ENCODE measurements at places on chromosomes 13 and 19.

- peak; percentile 28 for DNase-seq
Measured at GRCh38 chr13:98997738-98998641, 20.1 kb upstream of the DOCK9 start.

- no peak for DNase-seq
Measured at GRCh38 chr19:54434873-54435214, 14.2 kb upstream of the LENG8 start.

DNA sequence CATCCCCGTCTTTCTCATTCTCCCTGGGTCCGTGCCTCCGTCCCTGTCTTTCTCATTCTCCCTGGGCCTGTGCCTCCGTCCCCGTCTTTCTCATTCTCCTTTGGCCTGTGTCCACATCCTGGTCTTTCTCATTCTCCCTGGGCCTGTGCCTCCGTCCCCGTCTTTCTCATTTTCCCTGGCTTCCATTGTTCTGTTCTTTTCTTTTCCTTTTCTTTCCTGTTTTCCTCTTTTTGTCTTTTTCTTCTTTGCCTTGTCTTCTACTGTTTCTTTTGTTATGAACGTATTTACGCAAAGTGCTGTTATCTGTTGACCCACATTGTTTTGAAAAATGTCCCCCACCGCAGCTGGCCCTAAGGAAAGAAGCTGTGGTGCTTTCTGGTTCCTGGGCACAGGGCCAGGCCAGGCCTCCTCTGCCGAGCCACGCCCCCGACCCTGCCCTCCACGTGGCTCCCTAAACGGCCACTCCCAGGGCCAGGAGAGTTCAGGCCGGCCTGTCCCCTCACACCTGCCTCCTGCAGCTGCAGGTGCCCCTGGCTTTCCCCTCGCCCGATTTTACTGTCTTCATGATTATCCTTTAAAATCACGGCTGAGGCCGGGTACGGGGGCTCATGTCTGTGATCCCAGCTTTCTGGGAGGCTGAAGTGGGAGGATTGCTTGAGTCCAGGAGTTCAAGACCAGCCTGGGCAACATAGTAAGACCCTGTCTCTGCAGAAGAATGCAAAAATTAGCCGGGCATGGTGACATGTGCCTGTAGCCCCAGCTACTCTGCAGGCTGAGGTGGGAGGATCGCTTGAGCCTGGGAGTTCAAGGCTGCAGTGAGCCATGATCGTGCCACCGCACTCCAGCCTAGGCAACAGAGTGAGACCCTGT lies 14.0 kb upstream of the TMPRSS9 start:
- DNase-seq, result no peak

DNA sequence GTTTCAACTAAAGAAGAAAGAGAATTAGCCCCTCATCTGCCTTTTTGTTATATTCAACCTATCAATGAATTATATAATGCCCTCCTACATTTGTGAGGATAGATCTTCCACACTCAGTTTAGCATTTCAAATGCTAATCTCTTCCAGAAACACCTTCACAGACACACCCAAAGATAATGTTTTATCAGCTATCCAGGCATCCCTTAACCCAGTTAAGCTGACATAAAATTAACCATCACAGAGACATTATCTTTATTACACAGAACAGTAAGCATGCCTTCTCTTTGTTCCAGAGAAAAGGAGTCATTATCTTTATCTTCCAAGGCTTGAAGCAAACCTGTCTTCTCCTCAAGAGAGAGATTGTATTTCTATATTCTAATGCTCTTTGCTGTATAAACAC lies 53.1 kb downstream of the PCDH20 start:
- no peak for DNase-seq

- DNase-seq, result no peak
Measured at GRCh38 chr19:38452430-38453366, 19.2 kb downstream of the RYR1 start.

DNA sequence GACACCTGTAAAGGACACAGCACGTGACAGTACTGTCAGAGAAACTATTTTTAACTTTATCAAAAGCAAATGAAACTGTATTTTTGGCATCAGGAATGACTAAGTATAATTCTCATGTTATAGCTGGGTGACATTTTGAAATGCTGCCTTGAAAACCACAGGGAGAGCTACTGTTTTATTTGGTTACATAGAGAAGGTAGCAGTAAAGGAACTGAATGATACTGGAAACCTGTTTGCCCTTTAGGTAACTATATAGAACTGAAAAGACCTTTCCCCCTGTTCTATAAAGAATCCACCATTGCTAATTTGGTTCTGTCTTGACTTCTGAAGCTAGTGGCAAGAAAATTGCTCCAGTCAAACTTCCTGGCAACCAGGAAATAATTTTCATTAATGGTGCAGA lies 39.1 kb downstream of the MIPEP start:
- DNase-seq, result no peak

GRCh38 chr13:35388441-35389355 lies 87.8 kb downstream of the MAB21L1 start:
- DNase-seq, result no peak

DNA sequence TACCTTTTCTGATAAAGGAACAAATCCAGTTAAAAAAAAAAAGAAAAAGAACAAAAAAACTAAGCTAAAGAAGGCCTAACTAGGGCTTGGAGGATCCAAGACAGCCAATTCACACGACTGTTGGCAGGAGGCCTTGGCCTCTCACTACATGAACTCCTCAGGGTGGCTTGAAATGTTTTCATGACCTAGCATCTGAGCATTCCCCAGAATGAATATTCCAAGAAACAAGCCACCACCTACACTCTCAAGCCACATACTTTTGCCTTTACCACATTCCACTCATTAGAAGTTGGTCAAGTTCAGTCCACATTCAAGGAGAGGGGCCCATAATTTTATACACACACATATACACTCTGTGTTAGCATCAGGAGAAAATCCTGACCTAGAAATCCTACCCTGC lies 97.6 kb upstream of the SIAH3 start:
- no peak for DNase-seq

DNA sequence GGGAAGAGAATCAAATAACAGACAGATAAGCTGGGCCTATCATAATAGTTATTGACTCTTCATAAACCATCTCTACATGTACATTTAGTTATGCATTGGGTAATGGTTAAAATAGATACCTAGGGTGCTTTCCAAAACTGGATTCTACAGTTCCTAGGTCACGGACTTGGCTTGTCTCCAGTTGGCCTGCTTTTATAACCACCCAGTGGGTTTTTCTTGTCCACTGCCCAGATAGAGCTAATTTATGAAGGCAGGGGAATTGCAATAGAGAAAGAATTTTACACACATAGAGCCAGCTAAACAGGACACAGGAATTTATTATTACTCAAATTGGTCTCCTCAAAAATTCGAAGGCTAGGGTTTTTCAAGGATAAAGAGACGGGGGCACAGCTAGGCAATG lies 97.3 kb downstream of the FAM216B start:
- DNase-seq, result no peak

- peak; percentile 85 for DNase-seq
Measured at GRCh38 chr19:40613690-40614621, 12.8 kb downstream of the LTBP4 start.

DNA sequence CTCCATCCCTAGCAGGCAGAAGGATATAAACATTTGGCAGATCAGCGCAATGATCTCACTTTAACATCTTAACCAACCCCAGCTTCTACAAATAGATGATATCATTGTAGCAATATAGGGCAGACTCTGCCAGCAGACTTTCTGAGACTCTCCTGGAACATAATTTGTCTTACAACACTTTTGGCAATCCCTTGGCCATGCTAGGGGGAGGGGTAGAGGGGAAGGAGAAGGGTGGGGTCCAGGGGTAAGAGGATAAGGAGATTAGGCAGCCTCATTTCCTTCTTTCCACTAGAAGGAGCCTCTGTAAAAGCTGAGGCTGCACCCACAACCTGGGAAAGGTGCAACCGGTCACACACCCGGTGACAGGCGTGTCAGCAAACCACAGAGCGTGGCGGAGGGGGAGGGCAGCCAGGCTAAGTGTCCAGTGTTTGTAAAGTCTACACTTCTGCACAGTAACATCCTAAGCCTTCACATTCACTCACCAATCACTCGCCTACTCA lies 8.7 kb upstream of the UBAC2 start:
- no peak for DNase-seq

GRCh38 chr13:89082623-89083022 lies 1411.5 kb downstream of the SLITRK5 start:
- no peak for DNase-seq

DNA sequence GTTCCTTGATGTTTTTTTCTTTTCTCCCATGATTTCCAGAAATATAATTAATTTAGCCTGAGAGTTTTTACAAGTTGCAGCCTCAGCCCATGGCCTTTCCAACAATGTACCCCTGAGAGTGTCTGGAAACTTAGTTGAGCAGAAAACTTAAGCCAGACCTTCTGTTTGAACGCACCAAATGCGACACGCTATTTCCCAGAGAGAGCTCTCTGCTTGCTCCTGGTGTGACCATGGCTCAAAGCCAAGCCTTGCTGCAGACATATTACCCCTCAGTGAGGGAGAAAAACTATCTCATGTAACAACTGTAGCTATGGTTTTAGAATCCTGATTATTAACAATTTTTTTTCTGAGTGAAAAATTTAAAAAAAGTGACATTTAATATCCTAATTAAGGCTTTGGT lies 1204.5 kb upstream of the SLC10A2 start:
- DNase-seq, result no peak

DNA sequence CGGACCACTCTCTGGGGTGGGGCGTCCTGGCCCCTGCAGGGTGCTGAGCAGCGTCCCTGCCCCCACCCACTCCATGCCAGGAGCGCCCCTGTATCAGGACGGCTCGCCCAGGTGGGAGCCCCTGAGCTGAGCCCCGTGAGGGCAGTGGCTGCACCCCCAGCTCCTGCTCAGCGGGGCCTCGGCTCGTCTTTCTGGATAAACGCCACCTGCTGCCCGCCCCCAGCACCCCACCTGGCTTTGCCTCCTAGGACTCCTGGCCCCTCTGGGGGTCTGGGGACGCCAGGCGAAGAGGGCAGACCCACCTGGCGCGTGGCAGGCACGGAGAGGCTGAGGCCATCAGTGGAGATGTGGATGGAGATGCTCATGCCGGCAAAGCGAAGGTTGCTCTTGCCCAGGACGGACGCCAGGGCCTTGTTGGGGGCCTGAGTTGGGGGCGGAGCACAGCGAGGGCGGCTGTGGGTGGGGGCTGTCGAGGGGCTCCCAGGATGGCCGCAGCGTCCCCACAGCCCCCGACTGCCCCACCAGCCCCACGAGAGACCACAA lies 22.3 kb downstream of the SHC2 start:
- no peak for DNase-seq

DNA sequence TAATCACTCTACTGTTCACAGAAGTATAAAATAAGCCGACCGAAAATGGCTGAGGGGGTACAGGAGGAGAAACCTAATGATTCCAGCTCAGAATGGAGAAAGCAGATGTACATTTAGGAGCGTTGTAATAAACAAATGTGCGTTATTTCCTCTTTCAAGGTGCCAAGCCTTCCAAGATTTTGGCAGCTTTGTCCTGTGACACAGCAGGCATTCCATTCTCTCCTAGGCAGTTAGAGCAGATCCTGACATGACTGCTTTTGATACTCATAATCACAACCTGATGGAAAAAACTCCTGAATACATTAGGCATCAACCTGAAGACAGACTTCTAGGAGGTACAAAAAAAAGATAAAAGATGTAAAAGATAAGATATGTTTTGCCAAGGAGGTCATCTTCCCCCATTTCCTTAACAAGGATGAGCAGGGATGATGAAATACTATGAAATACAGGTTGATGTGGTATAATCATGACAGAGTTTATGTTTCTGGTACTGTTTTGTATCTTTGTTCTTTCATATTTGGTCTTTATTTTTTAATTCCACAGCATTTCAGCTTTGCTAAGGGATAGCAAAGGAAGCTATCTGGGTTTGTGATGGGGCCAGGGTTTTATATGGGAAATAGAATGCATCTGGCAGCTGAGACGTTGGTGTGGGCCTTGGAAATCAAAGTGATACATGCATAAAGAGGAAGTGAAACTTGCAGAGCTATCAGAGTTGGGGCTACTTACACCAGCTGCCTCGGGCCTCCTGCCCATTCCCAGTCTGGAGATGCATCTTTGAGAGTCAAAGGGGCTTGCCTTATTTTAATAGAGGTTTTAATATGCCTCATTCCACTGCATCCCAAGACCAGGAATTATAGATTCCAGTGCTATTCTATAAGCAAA lies 222.5 kb downstream of the OXGR1 start:
- DNase-seq, result no peak

GRCh38 chr19:53868892-53869804 lies 1.5 kb downstream of the MYADM start:
- peak; percentile 84 for DNase-seq
